ENCODE measurements at places on chromosomes 13 and 19.
A peak's percentile ranks its signal among the peaks of the same experiment; 100 is the strongest.

DNA sequence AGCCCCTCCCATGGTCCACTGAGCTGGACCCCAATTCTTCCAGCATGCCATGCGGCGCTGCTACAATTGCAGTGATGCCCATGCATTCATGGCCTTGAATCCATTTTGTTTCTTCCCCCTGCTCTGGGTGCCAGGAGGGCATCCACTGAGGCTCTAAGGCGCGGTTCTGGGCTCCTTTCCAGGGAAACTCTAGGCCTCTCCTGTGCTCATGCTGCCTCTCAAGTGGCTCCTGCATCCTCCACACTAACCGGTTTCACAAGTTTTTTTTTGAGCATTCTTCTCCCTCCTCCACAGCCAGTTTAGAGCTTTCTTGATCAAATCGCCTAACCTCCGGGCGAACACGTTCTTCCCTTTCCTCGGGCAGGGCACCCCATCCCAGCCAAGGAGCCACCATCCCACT is 69.1 kb upstream of the FLT1 start:
- no peak for DNase-seq

DNA sequence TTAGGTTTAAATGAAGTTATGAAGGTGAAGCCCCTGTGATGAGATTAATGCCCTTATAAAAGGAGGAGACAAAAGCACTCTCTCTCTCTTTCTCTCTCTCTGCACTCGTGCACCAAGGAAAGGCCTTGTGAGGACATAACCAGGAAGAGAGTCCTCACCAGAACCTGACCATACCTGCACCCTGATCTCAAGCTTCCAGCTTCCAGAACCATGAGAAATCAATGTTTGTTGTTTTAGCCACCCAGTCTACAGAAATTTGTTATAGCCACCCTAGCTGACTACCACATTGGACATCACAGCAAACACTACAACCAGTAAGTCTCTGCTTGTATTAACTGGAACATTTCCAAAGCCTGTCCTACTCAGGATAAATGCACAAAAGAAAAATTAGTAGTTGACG is 34.7 kb upstream of the WDFY2 start:
- DNase-seq, result no peak

DNA sequence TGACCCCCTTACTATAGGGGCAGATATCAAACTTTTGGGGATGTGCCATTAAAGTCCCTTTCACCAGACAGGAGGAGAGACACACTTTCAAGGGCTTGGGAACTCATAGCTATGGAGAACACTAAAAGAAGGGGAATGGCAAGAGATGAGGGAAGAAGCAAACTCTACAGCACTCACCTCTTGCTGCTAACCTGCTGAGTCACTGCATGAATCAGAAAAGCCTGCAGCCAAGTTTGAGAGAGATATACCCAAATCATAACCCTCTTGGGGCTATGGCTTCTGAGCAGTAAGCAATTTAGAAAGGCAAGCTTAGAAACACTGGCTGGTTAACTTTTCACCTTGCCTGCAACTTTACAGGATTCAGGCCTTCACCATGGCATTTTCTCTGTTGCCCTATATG is 1028.0 kb downstream of the UQCRFS1 start:
- DNase-seq, result no peak

DNA sequence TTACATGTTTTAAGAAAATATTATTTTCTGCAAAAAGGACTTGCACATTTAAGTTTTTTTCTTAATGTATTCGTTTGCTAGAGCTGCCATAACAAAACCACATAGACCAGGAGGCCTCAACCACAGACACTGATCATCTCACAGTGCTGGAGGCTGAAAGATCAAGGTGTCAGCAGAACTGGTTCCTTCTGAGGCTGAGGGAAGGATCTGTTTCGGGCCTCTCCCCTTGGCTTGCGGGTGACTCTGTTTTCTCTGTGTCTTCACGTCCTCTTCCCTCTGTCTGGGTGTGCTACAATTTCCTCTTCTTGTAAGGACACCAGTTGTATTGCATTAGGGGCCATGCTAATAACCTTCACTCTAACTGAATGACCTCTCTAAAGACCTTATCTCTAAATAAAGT is 364.2 kb downstream of the IRS2 start:
- DNase-seq, result no peak

- DNase-seq, result no peak
Observed at GRCh38 chr13:53499576-53500133, 471.0 kb downstream of the OLFM4 start.

GRCh38 chr19:11257846-11258380 is 4.4 kb downstream of the DOCK6 start:
- DNase-seq, result no peak

- DNase-seq, result no peak
Observed at GRCh38 chr19:38744298-38744681, at the start of gene CAPN12. Gene CAPN12 (minus strand): TSS chr19:38744474. CDS start chr19:38744165, 309 bp downstream.

GRCh38 chr13:76609643-76610042 is 276.6 kb downstream of the KCTD12 start:
- no peak for DNase-seq

- no peak for DNase-seq
Observed at GRCh38 chr13:111539791-111540446, 219.5 kb downstream of the TEX29 start.

DNA sequence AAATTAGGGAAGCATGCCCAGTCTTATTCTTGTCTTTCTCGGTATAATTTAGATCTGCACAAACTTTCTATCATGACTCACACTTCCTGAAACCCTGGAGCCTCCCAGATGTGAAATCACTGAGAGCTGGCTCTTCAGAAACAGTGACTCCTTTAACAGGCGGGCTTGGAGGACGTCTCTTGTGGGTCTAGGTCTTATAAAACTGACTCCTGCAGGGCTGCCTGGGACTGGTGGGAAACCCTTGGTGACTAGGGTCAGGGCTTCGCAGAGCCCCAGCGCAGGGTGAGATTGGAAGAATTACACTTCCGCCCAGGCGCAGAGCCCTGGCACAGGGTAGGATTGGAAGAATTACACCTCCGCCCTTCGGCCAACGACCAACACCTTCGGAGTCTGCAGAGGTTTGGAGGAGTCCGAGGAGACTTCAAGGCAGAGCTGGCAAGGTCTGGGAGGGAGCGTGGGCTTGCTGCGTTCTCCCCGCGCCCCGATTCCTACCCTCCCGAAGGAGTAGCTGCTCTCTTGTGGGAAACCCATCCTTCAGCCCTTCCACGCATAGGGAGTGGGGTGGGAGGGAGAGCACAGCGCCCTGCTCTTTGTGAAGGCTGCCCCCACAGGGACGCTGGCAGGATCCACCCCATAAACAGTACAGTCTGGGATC is 43.4 kb upstream of the MAP3K10 start:
- no peak for DNase-seq

GRCh38 chr19:4088975-4089374 is 22.3 kb upstream of the ZBTB7A start:
- DNase-seq, result peak; percentile 77

DNA sequence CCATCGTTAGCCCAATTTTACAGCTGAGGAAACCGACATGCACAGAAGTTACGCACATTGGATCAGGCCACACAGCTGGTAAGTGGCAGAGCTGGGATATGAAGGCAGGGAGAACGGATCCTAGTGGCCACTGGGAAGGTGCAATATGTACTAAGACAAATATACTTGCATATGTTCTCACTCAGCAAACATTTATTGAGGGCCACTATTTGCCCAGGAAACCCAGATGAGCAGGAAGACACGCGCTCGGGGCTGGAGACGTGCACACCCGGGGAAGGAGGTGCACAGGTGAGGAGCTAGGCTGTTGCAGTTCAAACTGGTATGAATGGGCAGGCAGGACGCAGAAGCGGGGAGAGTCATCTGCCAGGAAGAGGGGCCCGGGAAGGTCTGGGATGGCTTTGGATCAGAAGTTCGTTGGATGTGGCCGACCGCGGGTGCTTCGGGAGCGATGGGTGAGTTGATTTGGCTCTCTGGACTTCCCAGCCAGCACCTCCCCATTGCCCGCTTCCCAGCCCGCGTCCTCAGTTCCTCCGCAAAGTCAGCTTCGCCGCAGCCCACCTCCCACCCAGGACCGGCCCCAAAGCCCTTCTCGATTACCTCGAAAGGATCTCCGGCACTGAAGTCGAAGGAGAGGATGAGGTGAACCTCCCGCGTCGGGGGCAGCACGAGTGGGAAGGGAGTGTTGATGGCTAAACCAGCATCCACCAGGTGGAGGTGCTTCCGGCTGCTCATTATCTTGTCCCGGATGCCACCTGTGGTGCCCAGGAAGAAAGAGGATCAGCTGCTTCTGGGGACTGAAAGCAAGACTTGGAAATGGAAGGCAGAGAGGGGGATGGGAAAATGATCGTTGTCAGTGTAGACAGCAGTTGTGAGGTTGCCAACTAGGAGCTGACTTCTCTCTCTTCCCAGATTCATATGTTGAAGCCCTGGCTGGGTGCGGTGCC is 17.8 kb upstream of the CABP5 start:
- DNase-seq, result no peak

DNA sequence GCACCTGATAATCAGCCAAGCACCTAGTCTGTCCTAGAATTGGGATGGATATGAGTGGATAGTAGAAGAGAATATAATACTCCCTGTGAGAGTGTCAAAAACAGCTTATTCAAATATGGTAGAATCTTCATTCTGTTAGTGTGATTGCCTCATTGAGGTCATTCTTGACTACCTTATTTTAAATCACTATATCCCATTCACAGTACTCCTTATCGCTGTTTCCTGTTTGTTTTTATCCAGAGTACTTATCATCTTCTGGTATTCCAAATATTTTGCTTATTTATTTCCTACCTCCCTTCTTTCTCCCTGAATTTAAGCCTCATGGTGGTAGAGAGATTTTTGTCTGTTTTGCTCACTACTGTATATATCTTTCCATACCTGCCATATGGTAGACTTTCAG is 9.9 kb downstream of the NDFIP2 start:
- no peak for DNase-seq

GRCh38 chr13:86474971-86475370 is 675.8 kb upstream of the SLITRK6 start:
- no peak for DNase-seq

DNA sequence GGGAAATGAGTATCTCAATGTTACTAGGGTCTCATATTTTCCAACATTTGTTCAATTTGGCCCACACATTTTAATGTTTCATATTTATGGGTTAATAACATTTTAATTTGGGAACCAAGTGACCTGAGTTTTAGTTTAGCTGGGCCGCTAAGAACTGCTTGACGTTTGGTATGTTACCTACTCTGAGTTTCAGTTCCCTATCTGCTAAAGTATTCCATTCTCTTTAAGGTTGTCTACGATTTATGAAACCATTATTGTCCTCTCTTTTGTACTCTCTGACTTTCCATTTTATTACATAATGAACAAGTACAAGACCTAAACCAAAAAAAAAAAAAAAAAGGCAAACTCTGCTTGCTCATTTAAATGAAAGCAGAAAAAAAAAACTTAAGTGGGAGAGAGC is 89.9 kb downstream of the FGF14 start:
- no peak for DNase-seq

- no peak for DNase-seq
Observed at GRCh38 chr13:39023761-39024160, 14.1 kb downstream of the PROSER1 start.

DNA sequence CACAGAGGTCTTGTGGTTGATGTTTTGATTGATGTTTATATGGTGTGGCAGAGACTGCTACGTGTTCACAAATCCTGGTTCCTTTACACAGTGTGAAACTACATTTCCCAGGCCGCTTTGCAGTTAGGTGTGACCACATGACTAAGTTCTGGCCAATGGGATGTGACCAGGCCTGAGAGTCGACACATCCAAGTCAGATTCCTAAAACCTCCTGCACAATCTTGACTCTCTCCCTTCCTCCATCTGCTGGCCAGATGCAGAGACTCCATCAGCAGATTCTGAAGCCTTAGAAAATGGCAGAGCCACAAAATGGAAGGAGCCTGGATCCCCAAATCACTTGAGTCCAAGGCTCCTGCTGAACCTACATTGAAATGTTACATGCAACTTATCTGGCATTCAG is 12.6 kb downstream of the CD37 start:
- DNase-seq, result no peak

DNA sequence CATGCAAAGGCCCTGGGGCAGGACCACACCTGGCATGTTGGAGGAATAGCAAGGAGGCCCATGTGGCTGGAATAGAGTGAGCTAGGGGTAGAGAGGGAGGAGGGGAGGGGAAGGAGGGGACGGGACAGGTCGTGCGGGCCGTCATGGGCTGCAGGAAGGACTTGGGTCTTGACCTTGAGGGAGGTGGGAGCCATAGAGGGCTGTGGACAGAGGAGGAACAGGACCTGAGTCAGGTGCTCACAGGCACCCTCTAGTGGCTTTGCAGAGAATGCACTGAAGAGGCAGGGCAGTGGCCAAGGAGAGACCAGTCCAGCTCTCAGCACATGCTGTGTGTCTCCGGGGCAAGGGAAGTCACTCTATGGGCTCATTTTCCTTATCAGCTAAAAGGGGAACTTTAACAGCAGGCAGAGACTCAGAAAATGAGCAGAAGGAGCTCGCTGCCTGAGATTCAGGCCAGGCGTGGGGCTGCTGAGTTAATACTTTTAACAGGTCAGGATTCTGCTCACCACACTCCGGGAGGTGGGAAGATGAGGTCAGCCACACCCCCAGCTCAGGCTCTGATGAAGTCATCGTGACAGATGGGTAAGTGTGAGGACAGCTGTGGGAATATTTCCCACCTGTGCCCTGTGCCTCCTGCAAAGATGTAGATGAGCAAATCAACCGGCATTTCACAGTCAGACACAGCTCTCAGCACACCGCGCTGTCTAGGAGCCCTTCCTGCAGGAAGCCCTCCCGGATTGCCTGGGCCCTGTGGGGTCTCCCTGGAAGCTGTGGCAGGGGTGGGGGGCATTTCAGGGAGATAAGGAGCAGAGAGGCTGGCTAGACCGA is 6.0 kb upstream of the TNFAIP8L1 start:
- peak; percentile 89 for DNase-seq

DNA sequence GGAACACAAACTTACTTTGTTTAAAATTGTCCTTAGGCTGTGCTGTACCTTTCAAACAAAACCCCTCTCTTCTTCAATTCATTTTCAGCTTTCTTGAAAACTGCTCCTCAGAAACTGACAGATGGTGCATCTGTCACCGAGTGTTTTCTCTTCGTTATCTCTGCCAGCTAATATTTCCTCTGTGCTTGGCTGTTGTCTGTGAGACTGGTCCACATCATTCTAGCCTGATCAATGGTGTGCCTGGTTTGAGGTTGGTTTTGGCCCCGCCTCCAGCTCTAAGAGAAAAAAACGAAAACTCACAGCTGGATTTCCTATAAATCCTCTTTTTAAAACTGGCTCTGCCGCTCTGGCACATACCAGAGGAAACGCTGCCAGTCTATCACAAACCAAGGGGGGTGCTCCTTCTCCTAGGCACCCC is 79.7 kb downstream of the STARD13 start:
- no peak for DNase-seq

GRCh38 chr13:34762312-34762711 is 179.8 kb upstream of the NBEA start:
- no peak for DNase-seq
